Stimulated activated effector memory CD8-positive, alpha-beta T cell treated with anti-CD3 and anti-CD28 coated beads, Interleukin-12 subunit alpha, Interleukin-12 subunit beta, amount 100 ng/mL, for 72 hours (primary cell): ENCODE measurements at places on chromosomes 5 and 9.

DNA sequence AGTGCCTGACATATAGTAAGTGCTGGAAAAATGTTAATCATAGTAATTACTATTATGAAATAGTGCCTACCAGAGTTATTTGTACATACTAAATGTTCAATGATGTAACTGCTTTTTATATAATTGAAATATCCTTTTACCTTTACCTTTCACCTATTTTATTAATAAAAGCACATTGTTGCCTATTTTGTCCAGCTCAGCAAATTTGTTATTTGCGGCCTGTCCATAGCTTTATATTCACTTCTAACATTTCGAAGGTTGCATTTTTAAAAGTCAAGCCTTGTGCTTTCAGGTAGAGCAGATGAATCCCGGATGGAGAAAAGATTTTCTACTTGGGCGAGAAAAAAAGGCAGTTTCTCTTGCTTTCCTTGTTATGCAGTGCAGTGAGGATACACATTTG lies 119.3 kb downstream of the TLE1 start:
- DNase-seq: no peak

GRCh38 chr9:108956022-108956630 lies 21.9 kb downstream of the ABITRAM start:
- no peak for DNase-seq

DNA sequence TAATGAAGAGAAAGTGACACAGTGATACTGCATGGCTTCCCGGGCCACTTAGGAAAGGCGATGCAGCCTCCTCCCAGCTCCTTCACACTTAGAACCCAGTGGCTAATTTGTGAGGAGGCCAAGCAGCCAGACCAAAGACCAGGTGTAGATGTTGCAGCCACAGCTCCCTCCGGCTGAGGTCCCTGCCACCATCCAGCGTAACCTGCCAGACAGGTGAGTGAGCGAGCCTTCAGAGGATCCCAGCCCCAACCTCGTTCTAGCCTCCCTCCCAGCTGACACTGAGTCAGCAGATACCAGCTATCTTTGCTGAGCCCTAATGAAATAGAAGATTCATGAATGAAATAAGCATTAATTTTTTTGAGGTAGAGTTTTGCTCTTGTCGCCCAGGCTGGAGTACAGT lies 59.7 kb downstream of the COL23A1 start:
- DNase-seq: no peak

DNA sequence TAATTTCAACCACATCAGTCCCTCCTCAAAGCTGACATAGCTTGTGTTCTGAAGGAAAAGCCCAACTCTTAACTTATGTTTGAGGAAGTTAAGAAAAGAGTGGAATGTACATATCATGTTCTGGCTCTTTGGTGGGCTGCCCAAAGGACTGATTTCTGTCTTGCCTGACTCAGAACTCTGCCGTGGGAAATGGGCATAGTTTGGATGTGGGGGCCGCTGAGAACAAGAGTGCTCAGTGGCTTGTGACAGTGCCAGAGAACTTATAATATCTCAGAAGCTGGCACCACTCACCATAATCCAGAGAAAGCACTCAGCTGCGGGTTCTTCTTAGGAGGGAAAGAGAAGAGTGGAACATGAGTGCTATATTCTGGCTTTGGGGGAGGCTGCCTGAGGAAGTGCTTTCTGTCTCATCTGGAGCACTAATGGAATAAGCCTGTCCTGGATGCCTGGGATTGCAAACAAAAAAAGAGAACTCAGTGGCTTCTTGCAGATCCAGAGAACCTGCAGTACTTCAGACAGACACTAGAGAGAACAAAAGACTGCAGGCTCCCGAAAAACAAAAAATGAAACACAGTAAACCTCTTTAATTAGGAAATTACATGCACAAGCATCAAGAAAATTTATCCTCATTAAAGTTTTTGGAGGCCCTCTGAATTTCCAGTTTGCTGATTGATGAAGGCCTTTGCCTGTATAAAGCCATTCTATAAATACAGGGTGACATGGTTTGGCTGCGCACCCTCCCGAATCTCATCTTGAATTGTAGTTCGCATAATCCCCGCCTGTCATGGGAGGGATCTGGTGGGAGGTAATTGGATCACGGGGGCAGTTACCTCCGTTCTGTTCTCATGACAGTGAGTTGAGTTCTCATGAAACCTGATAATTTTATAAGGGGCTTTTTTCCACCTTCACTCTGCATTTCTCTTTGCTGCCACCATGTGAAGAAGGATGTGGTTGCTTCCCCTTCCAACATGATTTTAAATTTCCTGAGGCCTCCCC lies 207.0 kb downstream of the DMAC1 start:
- DNase-seq: no peak

DNA sequence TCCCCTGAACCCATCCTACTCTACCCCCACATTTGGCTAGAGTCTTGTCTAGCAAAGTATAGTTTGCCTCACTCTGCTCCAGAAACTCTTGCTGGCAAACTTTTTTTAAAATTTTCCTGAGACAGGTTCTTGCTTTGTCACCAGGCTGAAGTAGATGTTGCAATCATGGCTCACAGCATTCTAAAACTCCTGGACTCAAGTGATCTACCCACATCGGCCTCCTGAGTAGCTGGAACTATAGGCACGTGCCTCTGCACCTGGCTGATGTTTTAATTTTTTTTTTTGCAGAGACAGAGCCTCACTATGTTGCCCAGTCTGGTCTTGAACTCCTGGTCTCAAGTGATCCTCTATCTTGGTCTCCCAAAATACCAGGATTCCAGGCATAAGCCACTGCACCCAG lies 175.8 kb upstream of the FBXL17 start:
- DNase-seq: no peak

DNA sequence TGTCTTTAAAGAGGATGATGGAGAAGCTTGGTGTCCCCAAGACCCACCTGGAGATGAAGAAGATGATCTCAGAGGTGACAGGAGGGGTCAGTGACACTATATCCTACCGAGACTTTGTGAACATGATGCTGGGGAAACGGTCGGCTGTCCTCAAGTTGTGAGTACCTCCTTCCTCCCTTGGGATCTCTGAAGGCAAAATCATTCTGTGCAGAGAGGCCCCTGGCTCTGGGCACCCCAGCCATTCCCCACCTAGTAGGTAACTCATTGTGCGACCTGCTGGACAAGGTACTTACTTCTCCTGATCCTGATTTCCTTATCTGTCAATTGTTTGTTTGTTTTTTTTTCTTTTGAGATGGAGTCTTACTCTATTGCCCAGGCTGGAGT lies 7.6 kb upstream of the NUP214 start:
- DNase-seq: no peak

DNA sequence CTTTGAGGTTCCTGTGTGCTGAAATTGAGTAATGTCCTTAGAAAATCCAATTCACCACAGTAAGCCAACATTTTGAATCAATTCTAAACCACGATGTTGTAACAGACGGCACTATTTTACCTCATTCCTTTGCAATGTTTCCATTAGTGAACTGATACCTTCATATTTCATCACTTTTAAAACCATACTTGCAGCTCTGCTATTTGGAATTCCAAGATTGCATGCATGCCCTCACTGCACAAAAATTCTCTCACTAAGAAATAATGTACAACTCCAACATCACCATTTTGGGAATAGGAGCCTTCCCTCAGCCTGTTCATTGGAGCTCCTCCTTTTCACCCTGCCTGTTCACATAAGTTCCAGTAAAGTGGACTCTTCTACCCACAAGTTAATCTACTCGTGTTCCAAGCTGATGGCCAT lies 74.8 kb upstream of the TGFBR1 start:
- no peak for DNase-seq

- DNase-seq: no peak
Measured at GRCh38 chr9:1531424-1531823, 481.3 kb downstream of the DMRT2 start.

GRCh38 chr9:35237311-35237710 lies 75.5 kb downstream of the UNC13B start:
- DNase-seq: no peak

- DNase-seq: no peak
Measured at GRCh38 chr9:134870301-134870694, 10.3 kb upstream of the FCN2 start.

DNA sequence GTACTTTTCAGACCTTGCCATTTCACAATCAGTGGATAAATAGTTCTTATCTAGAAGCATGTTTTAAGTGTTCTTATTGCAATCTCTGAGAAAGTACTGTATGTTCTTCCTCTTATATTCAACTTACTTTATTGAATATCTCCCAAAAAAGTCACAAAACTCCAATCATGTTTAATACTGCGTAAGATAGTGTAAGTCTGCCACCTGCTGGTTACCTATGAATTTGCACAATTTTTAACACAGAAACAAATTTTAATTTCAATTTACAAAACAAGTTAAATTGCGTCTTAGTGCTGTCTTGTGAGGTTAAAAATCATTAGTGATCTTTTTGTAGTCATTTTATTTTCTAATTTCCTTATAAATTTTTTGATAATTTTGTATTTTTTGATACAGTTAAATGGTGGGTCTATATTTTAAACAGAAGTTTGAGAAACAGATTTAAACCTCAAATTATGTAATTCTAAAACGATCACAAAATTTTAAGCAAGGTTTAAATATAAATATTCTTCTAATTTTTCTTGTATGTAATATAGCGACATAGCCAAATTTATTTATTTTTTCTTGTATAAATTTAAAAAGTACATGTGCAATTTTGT lies 115.8 kb downstream of the EMB start:
- DNase-seq: no peak

DNA sequence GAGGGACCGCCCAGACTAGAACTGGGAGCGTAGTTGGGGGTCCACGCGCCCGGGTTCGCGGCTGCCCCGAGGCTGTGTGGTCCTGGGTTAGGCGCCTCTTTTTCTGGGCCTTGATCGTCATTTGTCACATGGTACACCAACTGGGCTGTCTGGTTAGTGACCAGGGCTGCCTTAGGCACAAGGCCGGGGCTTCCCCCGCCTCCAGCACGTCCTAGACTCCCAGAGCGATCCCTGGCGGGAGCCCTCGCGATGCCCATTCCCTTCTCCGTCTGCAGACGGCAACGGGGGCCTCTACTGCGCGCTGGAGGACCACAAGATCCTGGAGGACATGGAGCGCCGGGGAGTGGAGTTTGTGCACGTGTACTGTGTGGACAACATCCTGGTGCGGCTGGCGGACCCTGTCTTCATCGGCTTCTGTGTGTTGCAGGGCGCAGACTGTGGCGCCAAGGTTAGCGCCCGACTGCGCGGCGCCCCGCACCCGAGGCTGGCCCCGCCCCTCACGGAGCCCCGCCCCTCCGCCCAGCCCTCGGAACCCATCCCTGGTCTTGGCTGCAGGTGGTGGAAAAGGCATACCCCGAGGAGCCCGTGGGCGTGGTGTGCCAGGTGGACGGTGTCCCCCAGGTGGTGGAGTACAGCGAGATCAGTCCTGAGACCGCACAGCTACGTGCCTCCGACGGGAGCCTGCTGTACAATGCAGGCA lies 1.5 kb downstream of the UAP1L1 start:
- no peak for DNase-seq

- DNase-seq: no peak
Measured at GRCh38 chr9:126462617-126463016, 136.0 kb downstream of the MVB12B start.

DNA sequence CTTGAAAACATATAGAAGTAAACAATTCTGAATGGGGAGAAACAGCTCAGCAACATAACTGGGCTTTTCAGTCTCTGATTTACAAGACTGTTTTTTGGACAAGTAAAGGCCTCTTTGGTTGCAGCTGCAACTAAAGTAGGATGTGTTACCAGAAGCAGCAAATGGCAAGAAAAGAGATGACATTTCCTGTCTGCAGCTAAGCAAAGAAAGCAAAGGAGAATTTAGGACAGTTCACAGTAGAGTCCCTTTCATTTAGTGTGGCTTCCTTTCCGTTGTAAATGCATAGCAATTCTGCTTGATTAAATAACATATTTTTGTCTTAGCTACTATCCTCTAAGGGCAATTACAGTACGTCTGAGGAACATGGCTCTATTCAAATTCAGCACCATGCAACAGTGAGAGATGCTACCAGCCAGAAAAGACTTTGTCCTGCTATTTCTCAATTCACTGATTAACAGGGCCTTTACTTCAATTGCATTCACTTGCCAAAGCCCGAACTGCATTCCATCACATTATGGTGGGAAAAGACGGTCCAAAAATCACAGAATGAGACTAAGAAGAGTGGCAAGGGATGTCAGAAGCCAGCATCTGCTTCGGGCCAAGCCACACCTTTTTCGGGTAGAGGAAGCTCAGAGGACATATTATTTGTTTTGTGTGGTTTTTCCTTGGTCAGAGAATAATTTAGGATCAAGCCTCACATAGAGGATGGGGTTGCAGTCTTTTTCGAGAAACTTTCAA lies 107.7 kb downstream of the SEMA6A start:
- DNase-seq: no peak

DNA sequence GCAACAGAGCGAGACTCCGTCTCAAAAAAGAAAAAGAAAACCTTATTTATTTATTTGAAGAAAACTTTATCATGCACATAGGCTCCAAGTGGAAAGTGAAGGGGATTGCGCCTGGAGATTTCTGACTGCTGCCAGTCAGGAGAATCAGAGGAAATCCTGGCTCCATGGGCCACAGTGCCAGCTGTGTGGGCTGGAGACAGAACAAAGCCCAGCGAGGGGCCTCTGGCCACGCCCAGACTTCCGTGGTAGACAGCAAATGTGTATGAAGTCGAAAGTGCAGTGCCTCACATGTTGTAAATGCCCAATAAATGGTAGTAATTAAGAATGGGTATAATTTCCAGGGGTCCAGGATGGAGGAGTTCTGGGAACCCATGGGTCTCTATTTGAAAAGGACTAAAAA lies 75.8 kb upstream of the WWC1 start:
- DNase-seq: no peak
